Suppressor macrophage treated with lipopolysaccharide for 4 hours (primary cell): ENCODE measurements at places on chromosomes 1 and 21.

- no peak for DNase-seq
These were observed 11.1 kb downstream of the KRTAP19-1 start for GRCh38 chr21:30468900-30469714.

- peak; percentile 25 for DNase-seq
These were observed 682 bp downstream of the SUCO start for GRCh38 chr1:172533513-172534151.

DNA sequence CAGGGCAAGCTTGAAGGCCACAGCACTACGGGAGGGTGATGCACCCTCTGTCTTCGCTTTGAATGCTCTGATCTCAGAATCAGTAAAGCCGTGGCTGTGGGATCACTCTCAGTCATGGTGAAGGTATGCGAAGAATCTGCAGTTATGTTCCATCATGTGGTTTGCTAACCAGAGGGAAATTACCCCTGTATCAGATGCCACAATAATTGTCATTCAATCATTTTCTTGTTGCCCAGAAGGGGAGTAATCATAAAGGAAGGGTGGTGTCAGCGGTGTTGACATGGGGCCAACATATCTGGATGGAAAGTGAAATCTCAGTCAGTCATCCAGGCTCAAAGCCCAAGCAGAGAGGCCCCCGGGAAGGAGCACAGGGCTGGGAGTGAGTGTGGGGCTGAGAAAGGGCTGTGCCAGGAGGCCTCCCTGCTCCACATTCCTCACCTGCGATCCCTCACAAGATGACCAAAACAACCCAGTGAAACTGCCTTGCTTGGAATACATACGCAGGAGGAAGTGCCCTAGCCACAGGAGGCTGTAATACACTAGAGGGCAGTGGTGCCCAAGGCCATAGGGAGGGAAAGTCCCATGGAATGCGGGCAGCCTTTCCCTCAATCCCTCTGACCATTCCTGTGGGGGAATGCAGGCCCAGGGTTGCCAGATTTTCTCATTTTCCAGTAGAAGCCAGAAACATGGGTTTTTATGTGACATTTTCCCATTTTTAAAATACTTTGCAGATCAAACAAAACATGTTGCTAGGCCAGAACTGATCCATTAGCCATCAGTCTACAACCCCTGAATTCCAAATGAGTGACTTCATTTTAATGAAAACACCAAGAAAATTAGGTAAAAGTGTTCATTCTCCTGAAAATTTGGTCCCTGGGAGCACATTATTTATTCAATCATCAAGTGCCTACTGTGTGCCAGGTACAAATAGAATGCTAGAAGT lies 95.7 kb upstream of the VANGL1 start:
- peak; percentile 23 for DNase-seq

- no peak for DNase-seq
These were observed 14.3 kb downstream of the PROX1 start for GRCh38 chr1:214002060-214002459.

DNA sequence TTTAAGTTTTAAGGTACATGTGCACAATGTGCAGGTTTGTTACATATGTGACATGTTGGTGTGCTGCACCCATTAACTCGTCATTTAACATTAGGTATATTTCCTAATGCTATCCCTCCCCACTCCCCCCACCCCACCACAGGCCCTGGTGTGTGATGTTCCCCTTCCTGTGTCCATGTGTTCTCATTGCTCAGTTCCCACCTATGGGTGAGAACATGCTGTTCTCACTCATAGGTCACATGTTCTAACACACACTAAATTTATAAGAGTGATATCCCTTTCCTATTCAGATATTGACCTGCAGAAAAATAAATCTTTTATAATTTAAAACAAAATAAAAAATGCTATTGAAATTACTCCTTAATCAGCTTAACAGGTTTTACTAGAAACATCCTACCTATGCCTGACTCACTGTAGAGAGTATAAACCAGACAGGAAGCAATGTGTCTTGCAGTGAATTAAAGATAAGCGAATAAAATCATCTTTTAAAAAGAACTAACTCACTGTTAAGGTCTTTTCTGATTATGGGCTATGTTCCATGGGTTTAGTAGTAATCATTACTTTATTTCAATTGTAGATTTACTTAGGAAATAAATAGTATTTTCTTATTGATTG lies 82.0 kb upstream of the DPH5 start:
- DNase-seq: no peak

DNA sequence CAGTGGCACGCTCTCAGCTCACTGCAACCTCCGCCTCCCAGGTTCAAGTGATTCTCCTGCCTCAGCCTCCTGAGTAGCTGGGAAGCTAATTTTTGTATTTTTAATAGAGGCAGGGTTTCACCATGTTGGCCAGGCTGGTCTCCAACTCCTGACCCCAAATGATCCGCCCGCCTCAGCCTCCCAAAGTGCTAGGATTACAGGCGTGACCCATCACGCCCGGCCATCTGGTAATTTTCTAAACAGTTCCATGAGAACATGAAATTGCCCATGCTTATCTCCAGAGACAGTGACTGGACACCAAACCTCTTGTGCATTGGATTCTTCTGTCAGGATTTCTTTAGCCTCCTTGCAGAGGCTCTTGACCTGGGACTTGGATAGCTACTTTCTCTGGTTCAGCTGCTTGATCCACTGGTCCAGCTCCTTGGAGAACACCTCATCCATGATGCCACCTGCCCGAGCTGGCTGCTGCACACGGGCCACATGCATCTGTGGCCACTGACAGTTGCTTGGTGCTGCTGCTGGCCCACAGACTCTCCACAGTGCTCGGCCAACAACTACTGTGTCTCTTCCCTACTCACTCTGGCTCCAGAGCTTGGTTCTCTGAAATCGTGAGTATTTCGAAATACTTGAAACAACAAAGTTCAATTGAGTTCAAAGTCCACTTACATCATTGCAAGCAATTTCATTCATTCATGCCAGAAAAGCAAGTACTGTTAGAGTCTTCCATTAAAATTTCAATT lies 40.0 kb upstream of the CTPS1 start:
- peak; percentile 64 for DNase-seq

GRCh38 chr1:222266223-222267196 lies 281.4 kb downstream of the HHIPL2 start:
- DNase-seq: no peak

DNA sequence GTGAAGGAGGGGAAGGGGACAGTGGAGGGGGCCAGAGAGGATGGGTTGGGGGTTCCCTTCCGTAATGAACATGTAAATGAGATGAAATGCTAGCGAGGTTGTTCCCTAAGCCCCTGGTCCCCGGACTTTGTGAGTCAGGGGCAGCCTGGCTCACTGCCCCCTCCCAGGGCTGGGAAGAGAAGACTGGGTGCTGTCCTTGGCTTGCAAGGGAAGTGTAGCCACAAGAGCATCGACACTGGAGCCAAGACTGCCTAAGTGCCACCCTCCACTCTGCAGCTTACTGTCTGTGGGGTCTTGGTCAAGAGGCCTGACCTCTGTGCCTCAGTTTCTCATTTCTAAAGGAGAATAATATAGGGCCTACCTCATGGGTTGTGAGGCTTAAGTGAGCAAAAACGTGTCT lies 483 bp downstream of the PEAR1 start:
- no peak for DNase-seq

DNA sequence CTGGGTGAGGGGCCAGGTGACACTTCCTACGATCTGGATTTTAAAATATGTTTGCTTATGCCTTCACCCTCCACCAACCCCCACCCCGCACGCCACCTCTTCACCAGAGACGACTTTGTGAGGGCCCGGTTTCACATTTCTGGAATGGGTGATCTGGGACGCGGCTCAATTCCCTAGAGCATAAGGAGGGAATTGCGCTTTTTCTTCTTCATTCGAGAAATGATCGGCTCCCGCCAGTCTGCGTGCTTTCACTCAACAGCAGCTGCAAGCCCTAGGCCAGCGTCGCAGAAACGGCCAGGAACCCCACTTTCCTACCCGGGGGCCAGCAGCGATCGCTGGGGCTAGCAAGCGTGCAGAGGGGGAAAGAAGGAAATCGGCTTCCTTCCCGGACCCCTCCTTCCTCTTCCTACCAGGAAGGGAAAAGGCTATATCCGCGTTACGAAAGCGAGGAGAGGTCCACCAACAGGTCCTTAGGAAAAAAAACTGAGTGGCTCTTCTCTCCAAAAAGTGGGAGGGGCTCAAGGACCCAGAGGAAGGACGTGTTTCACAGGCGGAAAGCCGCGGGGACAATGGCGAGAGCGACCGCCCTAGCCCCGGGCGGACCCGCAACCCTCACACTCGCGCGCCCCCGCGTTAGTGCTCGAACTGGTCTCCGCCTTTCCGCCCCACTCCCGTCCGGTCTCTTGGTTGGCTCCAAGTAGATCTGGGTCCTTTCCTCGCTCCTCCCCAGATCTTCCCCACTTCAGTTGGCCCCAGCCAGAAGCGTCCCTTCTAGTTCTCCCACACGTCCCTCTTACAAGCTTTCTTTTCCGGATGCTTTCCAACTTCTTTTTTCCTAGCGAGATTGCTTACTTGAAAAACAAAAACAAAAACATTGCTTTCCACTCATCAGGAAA lies 1.1 kb upstream of the ADAMTS1 start:
- no peak for DNase-seq
